ENCODE measurements at places on chromosomes 7 and 10. TPM values are rescaled to one million over a fixed set of nuclear protein-coding genes. Genes with fewer than 3 reads are reported as not detected.

DNA sequence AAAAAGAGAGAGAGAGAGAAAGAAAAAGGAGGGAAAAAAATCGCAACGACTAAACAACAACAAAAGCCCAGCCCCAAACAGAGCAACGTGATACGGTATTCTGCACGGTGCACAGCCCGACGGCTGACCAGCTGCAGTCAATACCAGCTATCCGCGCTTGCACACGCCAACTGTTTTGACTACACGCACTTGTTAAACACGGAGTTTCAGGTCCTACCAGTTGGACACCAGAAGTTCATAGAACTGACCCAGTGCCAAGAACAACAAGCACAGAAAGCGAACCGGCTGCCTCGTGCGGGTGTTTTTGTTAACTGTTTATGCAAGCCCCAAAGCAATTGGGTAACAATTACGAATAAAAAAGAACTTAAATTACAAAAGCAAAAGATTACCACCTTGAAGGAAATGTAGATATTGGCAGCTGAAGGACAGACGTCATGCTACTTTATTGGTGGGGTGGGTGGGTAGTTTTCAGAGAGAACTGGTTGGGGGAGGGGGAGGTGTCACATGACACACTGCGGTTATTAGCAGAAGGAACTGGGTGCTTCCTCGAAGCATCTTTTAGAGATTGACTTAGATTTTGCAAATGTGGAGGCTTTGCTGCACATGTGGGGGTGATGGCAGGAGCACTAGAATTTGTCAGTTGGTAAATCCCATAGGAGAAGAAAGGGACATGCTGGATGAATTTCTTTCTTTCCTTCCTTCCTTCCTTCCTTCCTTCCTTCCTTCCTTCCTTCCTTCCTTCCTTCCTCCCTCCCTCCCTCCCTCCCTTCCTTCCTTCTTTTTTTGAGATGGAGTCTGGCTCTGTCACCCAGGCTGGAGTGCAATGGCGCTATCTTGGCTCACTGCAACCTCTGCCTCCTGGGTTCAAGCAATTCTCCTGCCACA is 110.6 kb upstream of the EFCAB10 start:
- H3K27ac ChIP-seq = peak overlapping the region; percentile 3
- H3K27me3 ChIP-seq = peaks cover 25% of the 10 kb centered on the region
- peak overlapping the region; percentile 40 for H3K4me3 ChIP-seq

Gene SAP25
- total RNA-seq = 8.1 TPM

GRCh38 chr7:11748884-11749283 is 83.1 kb downstream of the THSD7A start:
- no peak overlapping the region for H3K4me3 ChIP-seq
- no peaks in the 10 kb centered on the region for H3K27me3 ChIP-seq
- H3K27ac ChIP-seq = no peak overlapping the region
- no peaks in the 10 kb centered on the region for H3K36me3 ChIP-seq
- no peak for DNase-seq
- peaks cover 9% of the 10 kb centered on the region for H3K4me1 ChIP-seq

GRCh38 chr10:52031771-52032170 is 282.3 kb upstream of the DKK1 start:
- no peak for DNase-seq
- H3K4me3 ChIP-seq = no peak overlapping the region
- no peak overlapping the region for H3K27ac ChIP-seq
- peaks cover 2% of the 10 kb centered on the region for H3K4me1 ChIP-seq
- peaks cover 9% of the 10 kb centered on the region for H3K27me3 ChIP-seq

- no peak overlapping the region for H3K4me3 ChIP-seq
- H3K27ac ChIP-seq = no peak overlapping the region
- no peaks in the 10 kb centered on the region for H3K27me3 ChIP-seq
Measured at GRCh38 chr7:38463277-38464225, 167.6 kb downstream of the AMPH start.

DNA sequence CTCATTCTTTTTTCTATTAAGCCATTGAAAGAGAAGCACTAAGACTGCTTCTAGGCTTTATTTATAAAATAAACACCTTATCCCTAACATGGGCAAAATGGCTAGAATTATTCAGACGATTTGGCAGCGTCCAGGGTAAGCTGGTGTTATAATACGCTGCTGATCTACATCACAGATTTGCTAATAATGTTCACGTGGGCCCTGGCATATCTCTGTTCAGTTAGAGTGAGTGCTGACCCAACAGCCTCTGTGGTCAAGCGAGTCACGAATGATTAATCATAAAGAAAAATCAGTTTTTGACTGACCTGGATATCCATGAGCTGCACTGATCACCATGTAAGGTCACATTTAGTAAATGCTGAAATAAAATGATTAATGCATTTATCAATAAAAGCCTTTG is 28.4 kb upstream of the CBLL1 start:
- H3K36me3 ChIP-seq = no peaks in the 10 kb centered on the region
- DNase-seq = no peak
- H3K27ac ChIP-seq = no peak overlapping the region
- H3K4me1 ChIP-seq = no peaks in the 10 kb centered on the region
- H3K27me3 ChIP-seq = no peaks in the 10 kb centered on the region
- H3K4me3 ChIP-seq = no peak overlapping the region

DNA sequence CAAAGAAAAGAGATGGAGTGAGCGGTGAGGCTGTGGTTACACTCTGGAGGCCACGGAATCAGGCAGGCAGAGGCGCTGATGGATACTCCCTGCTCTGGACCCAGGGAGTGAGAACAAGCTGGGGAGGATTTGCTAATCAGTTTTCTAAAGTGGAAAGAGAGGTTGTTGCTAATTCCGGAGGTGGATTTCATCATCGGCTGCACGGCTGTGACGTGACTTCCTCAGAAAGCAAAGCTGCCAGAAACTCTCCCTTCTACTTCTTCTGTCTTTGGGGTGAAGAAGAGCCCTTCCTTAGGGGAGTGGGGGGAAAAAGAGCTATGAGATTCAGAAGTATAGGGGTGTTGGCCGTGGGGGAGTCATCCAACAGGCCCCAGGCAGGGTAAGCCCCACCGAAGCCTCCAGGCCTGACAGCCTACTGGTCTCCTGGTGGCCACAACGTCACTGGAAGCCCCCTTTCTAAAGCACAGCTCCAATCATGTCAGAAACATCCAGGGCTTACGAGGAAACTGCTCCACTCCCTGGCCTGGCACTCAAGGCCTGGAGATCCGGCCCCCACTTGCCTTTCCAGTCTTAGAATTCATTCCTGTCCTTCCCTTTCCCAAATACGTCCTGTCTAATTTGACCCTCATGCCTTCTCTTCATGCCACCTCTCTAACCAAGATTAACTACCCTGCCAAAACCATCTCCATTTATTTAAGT is 114.5 kb downstream of the HIP1 start:
- no peaks in the 10 kb centered on the region for H3K4me1 ChIP-seq
- no peak for DNase-seq
- no peaks in the 10 kb centered on the region for H3K27me3 ChIP-seq
- no peak overlapping the region for H3K4me3 ChIP-seq
- H3K36me3 ChIP-seq = peaks cover 31% of the 10 kb centered on the region

- H3K36me3 ChIP-seq = no peaks in the 10 kb centered on the region
- H3K27ac ChIP-seq = no peak overlapping the region
- peaks cover 20% of the 10 kb centered on the region for H3K27me3 ChIP-seq
- H3K4me3 ChIP-seq = no peak overlapping the region
- peaks cover 9% of the 10 kb centered on the region for H3K4me1 ChIP-seq
- no peak for DNase-seq
Measured at GRCh38 chr7:71982851-71983250, 429.3 kb downstream of the CALN1 start.

GRCh38 chr7:15720849-15721471 is 34.5 kb upstream of the MEOX2 start:
- peaks cover 6% of the 10 kb centered on the region for H3K4me1 ChIP-seq
- H3K36me3 ChIP-seq = no peaks in the 10 kb centered on the region
- no peaks in the 10 kb centered on the region for H3K27me3 ChIP-seq
- no peak for DNase-seq

All from progenitor cell of endocrine pancreas (in vitro differentiated cells).